Fibroblast of lung (primary cell): ENCODE measurements at places on chromosomes 12 and 14. TPM values are rescaled to one million over a fixed set of nuclear protein-coding genes. Genes with fewer than 3 reads are reported as not detected.

Gene EIF2S3B
- 0.42 and 0.66 TPM in 2 replicates for polyA plus RNA-seq

Gene MYL6B
- 87.7 and 99.1 TPM in 2 replicates for polyA plus RNA-seq

Gene LRP10
- polyA plus RNA-seq, result 100 and 130 TPM in 2 replicates

Gene TAS2R19
- 0.10 and 0.49 TPM in 2 replicates for polyA plus RNA-seq

Gene CLBA1
- polyA plus RNA-seq, result 3.8 and 11.3 TPM in 2 replicates

Gene SERPINA5
- polyA plus RNA-seq, result not detected in 2 replicates

Gene SLC17A8
- not detected in 2 replicates for polyA plus RNA-seq
